GM04504 (cell line): ENCODE measurements at places on chromosomes 13 and 19.

- no peak for DNase-seq
Observed at GRCh38 chr19:54431255-54431838, 16.1 kb downstream of the TTYH1 start.

GRCh38 chr13:93786846-93787489 lies 560.4 kb downstream of the GPC6 start:
- DNase-seq, result no peak

DNA sequence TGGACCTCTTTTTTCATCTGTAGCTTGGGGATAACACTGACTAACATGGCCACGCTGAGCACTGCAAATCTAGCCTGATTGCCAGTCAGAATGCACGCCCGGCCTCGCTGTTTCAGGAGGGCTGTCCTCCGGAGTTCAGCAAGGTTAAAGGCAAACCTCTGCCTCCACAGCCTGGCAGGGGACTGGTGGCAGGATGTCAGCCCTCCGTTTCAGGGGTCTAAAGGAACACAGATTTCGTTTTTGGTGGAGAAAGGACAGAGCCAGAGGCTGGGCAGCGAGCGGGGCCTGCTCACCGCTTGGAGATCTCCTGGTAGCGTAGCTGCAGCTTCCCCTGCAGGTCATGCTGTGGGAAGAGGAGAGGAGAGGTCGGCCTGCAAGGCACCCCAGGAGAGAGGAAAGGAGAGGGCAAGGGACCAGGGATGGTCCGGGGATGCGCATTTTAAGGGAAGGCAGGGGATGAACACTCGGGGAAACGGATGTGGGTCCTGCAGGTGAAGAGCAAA lies 560 bp downstream of the NDUFA7 start:
- DNase-seq, result no peak

- DNase-seq, result no peak
Observed at GRCh38 chr19:11658970-11659369, 61.7 kb downstream of the ZNF627 start.

DNA sequence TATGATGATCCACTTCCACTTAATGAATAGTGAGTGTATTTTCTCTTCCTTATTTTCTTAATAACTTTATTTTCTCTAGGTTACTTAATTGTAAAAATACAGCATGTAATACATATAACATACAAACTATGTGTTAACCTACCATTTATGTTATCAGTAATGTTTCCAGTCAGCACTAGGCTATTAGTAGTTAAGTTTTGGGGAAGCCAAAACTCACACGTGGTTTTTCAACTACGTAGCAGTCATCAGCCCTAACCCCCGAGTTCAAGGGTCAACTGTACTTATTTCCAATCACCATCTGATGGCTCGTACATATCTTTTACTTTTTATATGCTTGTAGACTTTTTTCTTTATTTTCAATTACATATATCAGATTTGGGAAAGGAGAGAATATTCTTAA lies 95.7 kb downstream of the TNFSF13B start:
- no peak for DNase-seq

DNA sequence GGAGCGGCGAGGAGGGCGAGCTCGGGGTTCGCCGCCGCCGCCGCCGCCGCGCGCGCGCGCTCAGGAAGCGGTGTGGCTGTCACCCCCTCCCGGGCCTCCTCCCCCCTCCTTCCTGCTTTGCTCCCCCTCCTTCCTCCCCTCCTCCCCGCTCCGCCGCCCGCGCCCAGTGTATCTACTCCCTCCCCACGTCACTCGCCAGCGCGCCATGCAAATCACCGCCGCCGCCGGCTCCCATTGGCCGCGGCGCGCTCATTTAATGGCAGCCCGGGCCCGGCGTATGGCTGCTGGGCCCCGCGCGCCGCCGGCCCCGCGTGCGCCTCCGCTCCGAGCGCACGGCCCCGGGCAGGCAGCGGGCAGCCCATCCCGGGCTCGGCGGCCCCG lies 335 bp upstream of the SOX1 start:
- DNase-seq, result no peak

DNA sequence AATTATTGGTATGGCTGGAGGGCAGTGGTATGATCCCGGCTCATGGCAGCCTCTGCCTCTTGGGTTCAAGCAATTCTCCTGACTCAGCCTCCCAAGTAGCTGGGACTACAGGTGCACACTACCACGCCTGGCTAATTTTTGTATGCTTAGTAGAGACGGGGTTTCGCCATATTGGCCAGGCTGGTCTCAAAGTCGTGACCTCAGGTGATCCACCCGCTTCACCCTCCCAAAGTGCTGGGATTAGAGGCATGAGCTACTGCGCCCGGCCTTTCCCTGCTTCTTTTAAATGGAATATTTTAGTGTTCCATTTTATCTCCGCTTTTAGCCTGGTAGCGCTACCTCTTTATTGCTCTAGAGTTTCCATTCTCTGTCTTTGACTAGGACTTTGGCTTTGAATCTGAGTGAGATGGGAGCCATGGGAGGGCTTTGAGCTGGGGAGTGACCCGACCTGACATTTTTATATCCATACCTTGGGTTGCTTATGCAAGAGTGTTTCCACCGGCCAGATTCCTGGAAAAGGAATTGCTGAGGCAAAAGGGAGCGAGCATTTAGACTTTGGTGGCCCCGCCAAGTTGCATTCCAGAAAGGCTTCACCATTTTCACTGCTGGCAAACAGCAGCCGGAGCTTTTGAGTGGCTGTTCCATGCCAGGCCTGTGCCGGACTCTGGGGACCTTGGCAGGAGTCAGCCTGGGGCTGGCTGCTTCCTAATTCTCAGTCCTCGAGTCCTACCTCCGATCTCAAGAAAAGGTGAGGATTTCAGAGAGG lies 22.9 kb downstream of the BICRA start:
- DNase-seq, result no peak

DNA sequence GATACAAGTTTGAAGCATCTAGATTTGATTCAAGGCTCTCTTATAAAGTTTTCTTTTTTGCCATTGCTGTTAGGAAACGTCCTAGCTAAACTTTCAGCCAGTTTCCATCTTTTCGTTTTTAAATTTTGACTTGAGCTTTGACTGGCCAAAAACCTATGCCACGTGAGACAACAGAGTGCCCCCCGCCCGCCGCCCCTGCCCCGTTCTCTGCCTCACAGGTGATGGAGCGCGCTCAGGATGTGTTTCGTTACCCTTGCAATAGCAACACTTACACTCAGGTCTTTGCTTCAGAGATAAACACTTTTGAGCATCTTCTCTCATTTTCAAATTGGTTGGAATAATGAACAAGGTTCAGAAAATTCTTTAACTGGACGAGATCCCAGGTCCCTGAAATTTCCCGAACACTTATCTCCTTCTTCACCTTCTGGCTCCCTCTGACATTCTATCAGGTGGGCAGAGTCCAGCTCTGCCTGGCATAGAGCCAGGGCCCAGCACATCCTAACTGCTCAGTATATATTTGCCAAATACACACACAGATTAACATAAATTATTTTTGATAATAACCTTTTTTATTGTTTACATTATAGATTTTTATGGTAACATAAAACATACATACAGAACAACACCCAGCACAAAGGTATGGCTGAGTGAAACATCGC lies 301.1 kb downstream of the IRS2 start:
- no peak for DNase-seq

GRCh38 chr13:41463838-41464602 lies 6.7 kb downstream of the RGCC start:
- no peak for DNase-seq

DNA sequence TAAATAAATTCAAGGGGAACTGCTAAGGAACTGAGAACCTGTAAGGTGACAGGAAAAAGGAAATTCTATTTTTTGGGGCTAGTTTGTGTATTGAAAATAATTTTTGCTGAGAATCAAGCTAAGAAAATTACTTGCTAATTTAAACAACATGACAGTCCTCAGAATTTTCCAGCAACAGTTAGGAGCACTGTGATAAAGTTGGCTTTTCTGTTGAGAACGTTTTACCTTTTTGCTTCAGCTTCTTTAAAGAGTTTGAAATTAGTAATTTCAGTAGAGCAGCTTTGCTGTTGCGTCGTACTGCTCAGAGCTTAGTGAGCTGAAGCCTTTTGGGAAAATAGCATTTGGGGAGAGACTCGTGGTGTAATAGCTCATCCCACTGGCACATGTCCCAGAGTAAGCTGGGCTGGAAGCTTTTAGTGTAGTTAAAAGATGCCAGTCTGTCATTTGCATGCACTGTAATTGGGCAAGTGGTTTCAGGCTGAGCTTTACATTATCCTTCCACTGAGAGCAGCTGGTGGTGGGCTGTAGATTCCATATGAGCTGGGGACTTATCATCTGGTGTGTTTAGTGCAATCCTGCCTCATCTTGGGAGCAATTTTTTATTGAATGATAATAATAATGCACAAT lies 69.8 kb downstream of the LRCH1 start:
- peak; percentile 83 for DNase-seq
